ENCODE measurements at places on chromosomes 5 and 9. TPM values are rescaled to one million over a fixed set of nuclear protein-coding genes. Genes with fewer than 3 reads are reported as not detected.

Gene GLDC
- total RNA-seq, result 0.96 TPM

Gene MOB3B
- 2.3 TPM for total RNA-seq

Gene SOHLH1
- total RNA-seq, result not detected

Gene CNTFR
- 0.34 TPM for total RNA-seq

Gene MYO10
- total RNA-seq, result 1.5 TPM

Gene GDNF
- not detected for total RNA-seq

Gene OR1Q1
- 0.35 TPM for total RNA-seq

DNA sequence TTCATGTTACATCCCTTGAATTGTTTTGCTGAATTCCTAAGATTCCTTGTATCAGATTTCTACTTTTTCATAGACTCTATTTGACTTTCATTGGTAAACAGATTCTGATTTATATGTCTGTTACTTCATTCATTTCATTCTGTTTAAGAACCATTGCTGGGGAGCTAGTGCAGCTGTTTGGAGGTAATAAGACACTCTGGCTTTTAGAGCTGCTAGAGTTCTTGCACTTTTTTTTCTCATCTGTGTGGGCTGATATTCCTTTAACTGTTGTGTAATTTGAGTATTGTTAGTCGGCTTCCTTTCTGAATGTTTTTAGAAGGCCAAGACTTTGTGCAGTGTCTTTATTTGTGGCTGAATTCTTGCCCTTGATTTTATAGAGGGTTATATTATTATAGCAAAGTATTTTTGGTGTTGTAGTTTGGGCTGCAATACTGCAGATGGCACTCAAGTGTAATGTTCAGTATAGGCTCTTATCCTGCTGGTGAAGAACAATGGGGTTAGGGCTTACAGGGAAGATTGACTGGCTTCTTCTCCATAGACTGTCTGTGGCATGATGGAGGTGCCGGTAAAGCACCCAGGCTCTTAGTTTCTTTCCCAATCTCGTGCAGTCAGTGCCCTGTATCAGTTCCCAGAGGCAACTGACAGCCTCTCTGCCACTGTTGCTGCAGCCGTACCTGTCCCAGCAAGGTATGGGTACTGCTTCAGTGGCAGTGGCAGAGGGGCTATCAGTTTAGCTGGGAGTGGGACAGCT is 162.2 kb downstream of the OXCT1 start:
- DNase-seq, result no peak

DNA sequence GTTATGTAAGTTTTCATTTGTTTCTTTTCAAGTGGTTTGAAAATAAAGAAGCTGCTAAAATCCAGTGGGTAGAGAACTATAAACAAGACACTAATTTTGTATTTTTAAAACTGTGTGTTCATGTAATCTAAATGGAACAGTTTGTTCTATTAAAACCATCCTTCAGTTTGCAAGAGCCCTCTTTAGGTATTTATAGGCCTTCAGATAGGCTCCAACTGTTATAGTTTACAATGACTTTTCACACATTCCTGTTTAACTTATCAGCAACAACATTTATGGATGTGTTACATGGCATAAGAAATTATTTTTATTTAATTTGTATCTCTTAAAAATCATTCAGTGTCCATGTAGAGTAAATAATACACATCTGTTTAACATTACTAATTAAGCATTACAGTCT is 126.7 kb upstream of the SLCO6A1 start:
- DNase-seq, result no peak

DNA sequence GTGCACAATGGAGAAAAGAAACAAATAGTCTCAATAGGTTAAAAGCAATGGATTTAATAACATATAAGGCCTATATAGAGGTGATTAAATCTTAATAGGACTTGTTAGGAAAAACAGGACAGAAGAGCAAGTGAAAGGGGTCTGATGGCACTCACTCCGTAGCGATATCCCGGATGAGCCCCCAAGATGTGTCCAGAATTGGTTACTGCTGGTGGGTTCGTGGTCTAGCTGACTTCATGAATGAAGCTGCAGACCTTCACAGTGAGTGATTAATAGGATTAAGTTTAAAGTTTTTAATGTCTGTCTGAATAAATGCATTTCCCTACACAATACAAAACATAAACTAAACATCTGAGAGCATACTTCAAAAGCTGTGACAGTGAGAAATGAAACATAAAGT is 110.4 kb upstream of the FAM174A start:
- no peak for DNase-seq

DNA sequence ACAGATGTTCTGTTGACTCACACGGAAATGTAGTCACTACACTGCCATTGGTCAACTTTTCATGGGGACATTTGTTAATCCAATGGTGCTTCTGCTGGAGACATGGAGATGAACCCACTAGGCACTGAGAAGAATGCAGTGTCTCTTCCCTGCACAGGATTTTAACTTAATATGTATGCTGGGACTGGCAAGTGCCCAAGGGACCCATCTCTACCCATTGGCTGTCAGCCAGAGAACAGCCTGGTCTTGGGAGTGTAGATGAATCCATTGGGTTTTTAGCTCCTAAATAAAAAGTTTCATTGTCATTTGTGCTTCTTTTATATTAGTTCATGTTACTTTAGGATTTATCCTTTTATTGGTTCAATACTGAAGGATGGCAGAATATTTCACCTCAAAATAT is 195.8 kb upstream of the CDH6 start:
- no peak for DNase-seq

GRCh38 chr9:80518441-80518840 is 946.7 kb downstream of the TLE4 start:
- no peak for DNase-seq

DNA sequence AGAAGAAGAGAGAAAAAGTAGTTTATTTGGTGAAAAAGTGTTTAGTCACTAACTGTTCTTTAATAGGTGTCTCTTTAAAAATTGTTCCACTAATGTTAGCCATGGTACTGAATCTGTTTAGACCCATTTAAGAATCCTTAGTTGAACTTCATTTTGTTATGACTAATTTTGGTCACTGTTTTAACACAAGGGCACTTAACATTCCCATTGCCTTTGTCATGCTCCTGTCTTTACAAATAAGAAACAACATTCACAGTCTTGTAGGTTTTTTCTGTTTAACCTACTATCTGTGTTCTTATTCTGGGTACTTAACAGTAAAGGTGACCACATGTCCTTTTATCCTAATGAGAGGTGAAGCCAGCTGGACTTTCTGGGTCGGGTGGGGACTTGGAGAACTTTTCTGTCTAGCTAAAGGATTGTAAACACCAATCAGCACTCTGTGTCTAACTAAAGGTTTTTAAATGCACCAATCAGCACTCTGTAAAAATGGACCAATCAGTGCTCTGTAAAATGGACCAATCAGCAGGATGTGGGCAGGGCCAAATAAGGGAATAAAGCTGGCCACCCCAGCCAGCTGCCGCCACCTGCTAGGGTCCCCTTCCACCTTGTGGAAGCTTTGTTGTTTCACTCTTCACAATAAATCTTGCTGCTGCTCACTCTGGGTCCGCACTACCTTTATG is 116.7 kb downstream of the WDR70 start:
- DNase-seq, result no peak

DNA sequence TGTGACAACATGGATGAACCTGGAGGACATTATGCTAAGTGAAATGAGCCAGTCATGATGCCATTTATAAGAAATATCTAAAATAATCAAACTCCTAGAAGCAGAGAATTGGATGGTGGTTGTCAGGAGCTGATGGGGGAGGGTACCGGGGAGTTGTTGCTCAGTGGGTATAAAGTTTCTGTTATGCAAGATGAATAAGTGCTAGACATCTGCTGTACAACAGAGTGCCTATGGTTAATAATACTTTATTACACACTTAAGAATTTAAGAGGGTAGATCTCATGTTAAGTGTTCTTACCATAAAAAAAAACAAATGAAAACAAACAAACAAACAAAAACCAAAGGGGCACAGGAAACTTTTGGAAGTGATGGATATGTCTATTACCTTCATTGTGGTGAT is 13.0 kb upstream of the CCDC69 start:
- DNase-seq, result no peak

DNA sequence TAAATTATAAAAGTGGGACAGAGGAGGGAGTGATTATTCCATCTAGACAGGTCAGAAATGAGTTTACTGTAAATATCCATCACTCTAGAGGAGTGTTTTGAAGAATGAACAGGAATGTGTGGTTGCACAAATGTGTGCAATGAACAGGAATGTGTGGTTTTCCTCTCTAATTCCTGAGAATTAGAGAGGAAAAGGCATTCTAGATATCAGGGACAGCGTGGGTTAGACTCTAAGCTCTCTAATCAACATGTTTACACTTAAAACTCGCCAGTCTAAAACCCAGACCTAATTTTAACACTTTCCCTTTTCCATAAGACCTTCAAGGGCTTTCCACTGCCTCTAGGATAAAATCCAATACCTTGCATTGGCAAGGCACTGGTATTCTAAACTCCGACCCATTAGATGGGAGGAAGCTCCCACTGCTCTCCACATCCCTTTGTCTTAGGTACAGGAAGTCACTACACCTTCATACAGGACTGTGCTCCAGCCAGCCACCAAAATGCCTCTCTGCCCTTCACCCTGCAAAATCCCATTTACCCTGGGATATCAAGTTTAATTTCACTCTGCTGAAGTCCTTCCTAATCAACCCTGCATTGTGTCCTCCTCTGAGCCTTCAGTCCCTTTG is 67.9 kb downstream of the NFIB start:
- no peak for DNase-seq

DNA sequence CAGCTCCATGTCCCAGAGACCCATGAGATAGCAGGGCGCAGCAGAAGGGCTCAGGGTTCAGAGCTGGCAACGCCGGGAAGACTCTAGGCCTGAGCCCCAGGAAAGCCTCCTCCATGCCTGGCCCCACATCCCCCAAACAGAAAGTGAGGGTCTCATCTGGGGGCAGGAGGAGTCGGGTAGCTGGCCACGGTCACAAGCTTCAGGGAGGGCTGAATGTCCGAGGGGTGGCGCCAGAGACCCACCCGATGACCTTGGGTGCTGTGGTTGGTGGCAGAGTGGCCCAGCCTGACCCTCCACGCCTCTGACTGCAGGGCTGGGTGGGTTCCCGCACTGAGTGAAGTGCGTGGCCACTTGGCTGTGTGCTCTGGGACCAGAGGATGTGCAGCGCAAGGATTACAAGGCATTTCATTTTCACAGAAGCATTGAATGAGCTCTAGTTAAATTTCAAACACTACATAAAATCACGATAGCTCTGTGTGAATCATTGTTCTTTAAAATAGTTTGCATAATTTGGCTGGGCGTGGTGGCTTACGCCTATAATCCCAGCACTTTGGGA is 3.0 kb downstream of the C8G start:
- no peak for DNase-seq

- no peak for DNase-seq
Measured at GRCh38 chr9:114252394-114252793, 70.5 kb upstream of the ORM1 start.

DNA sequence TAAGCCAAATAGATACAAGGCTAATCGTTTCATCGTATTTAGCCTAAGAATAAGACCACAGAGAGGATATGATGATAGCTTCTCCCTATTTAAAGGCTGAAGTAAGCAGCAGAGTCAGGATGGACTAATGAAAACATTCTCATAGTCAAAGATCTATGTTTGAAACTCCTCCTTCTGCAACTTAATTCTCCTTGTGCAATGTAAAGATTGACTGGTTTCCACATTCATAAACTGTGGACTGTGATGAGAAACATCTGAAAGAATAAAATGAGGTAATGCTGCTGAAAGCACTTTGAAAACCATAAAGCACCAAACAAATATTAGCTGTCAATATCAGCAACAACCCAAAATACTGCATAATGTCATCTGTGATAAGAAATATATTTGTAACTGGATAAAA is 361.9 kb downstream of the CSNK1G3 start:
- DNase-seq, result no peak

- no peak for DNase-seq
Measured at GRCh38 chr9:71431931-71432330, 310.5 kb upstream of the TRPM3 start.

GRCh38 chr5:92676215-92677165 is 904.5 kb downstream of the NR2F1-AS1 start:
- no peak for DNase-seq

- no peak for DNase-seq
Measured at GRCh38 chr9:34986540-34987047, 3.0 kb upstream of the DNAJB5 start.

- DNase-seq, result peak; percentile 10
Measured at GRCh38 chr5:132714456-132715307, 22.7 kb downstream of the KIF3A start.

- no peak for DNase-seq
Measured at GRCh38 chr9:124839612-124840299, 13.5 kb upstream of the WDR38 start.

- no peak for DNase-seq
Measured at GRCh38 chr5:759111-759751, 25.3 kb downstream of the ZDHHC11B start.

DNA sequence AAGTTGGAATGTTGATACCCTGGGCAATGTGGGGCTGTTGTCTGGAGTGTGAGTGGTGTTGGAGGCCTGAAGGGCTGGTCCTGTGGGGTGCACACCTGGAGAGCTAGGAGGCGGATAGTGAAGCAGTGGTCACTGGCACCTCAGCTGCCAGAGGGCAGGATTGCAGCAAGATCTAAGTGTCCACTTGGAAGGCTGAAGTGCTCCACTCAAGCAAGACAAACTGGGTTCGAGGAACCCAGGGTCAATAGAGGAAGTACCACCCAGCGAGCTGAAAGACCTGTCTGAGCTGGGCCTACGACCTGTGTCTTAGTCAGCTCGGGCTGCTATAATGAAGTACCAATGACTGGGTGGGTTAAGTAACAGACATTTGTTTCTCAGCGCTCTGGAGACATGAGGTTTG is 39.7 kb upstream of the TJP2 start:
- no peak for DNase-seq

GRCh38 chr5:159403906-159404681 is 73.8 kb upstream of the IL12B start:
- DNase-seq, result no peak

DNA sequence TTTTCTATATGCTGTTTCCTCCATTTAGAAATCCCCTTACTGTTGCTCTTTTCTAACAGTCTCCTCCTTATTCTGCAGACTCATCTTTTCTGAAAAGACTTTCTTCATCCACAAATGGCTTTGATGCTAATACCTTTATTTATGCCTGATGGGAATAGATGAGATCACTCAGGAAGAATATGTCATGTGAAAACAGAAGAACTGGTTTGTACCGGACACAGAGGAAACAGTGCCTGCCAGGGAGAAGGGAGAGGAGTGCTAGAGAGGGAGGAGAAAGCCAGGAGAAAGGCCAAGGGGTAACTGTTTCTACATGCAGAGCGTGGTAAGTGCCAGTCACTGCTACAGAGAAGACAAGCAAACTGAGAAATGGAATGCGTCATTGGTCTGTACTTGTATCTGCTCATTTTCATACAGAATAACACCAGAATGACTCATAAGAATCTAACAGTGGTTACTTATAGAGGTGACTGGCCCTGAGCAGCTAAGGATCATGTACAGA is 45.9 kb upstream of the PJA2 start:
- DNase-seq, result no peak

DNA sequence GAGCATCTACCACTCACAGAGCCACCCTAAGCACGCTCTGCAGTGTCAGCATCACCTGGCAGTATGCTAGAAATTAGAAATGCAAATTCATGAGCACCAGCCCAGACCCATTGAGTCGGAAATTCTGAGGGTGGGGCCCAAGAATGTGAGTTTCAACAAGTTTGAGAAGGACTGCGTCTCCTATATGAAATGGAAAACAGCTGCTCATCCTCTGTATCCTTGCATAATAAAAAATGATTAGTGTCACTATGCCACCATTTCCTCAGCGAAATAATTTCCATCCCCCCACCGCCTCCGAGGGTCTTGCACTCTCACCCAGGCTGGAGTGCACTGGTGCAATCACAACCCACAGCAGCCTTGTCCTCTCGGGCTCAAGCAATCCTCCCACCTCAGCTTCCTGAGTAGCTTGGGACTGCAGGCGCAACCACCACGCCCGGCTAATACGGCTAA is 1.3 kb upstream of the IQGAP2 start:
- no peak for DNase-seq

Data from activated naive CD4-positive, alpha-beta T cell treated with anti-CD3 and anti-CD28 coated beads, Interleukin-2, amount 50 U/mL, for 72 hours (primary cell).